GM23248 (cell line): ENCODE measurements at places on chromosomes 1 and 21.

DNA sequence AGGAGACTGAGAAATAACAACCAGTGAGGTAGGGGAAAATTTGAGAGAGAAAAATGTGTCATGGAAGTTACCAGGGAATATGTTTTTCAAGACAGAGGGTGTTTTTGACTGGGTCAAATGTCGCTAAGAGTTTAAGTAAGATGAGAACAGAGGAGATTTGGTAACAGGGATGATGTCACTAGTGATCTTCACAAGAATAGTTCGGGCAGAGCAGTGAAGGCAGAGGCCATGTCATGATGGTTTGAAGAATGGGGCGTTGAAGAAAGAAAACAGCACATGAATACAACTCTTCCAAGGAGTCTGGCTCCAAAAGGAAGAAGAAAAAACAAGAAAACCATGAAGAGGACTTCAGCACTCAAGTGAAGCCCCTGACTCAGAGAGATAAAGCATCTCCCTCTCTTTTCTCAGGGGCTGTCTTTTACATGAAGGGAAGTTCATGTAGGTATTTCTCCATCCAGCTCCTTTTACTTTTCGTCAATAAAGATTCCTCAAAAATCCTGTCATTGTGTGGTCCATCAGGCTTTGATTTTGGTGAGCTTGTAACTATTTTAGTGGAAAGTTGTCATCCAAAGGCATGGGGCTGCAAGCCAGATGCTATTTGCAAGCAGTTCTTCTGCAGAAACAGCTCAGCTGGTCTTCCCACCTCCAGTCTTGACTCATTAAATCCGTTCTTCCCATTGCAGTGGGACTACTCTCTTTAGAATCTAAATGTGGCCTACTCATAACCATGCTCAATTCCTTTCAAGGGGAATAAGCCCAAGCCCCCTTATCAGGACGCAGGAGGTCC lies 397.3 kb downstream of the LMX1A start:
- no peak for DNase-seq
- H3K27ac ChIP-seq = no peak overlapping the region

DNA sequence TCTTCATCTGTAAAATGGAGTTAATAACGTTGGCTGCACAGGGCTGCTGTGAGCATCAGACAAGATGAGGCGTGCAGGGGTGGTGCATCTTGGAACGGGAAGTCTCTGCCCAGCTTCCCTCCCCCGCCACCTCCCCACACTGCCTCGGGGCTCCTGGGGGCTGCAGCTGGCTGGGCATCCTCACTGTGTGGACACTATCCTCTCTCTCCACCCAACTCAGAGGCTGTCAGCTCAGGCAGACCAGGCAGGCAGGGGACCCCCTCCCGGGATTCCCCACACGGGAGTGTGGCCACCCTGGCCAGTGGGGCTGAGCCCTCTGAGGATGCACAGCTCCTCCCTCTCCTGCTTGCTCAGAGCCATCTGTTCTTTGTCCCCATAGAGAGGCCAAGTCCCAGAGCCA lies 122.7 kb downstream of the CCDC185 start:
- H3K4me3 ChIP-seq = no peak overlapping the region
- H3K27ac ChIP-seq = no peak overlapping the region
- DNase-seq = no peak
- H3K27me3 ChIP-seq = peaks cover 22% of the 10 kb centered on the region
- no peaks in the 10 kb centered on the region for H3K4me1 ChIP-seq

- no peak for DNase-seq
- no peak overlapping the region for H3K4me3 ChIP-seq
- H3K27ac ChIP-seq = no peak overlapping the region
- H3K4me1 ChIP-seq = no peaks in the 10 kb centered on the region
- H3K36me3 ChIP-seq = no peaks in the 10 kb centered on the region
Measured at GRCh38 chr21:30674312-30674711, 31.6 kb downstream of the KRTAP20-3 start.

DNA sequence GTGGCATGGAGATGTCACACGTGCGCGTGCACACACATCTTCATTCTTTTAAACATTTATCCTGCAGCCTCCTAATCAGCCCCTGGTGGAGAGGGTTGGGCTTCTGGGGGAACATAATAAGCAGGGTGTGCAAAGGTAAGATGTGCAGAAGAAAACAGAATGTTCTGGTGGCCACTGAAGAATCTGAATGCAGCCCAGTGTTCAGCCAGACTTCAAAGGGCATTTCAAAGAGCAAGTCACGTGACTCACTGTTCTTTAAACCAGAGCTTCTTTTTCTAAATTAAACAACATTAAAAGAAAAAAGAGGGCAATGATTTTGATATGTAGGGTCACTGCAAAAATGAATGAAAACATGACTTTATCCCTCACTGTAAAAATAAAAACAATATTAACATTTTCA lies 89.8 kb downstream of the ABCA4 start:
- H3K4me3 ChIP-seq = no peak overlapping the region
- H3K27ac ChIP-seq = no peak overlapping the region
- H3K4me1 ChIP-seq = no peaks in the 10 kb centered on the region
- H3K36me3 ChIP-seq = no peaks in the 10 kb centered on the region
- H3K27me3 ChIP-seq = no peaks in the 10 kb centered on the region
- no peak for DNase-seq

DNA sequence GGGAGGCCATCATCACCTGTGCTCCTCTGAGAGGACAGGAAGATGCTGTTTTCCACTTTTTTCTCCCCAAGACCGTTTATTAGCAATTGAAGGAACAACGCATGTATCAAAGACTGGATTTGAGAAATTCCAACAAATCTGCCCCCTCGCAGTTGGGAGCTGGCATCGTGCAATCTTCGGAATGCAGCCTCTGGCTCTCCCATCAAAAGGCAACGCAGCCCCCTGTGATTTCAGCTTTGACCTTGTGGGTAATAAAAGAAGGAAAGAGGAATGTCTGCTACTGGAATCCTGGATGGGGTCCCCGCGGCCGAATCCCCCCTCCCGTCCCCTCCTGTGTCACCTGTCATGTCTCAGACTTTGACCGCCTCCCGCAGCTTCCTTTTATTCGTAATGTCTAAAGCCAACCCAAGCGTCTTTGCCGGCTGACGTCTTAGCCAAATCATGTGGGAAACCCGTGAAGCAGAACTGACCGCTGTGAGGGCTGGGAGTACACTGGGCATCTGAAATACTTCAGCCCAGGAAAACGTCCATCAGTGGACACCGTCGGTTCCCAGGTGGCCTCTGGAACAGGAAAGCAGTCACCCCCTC lies 101.5 kb downstream of the WDR4 start:
- H3K4me3 ChIP-seq = no peak overlapping the region
- no peaks in the 10 kb centered on the region for H3K36me3 ChIP-seq
- H3K4me1 ChIP-seq = no peaks in the 10 kb centered on the region
